BJ (cell line): ENCODE measurements at places on chromosomes 16 and 17.
A peak's percentile ranks its signal among the peaks of the same experiment; 100 is the strongest.

DNA sequence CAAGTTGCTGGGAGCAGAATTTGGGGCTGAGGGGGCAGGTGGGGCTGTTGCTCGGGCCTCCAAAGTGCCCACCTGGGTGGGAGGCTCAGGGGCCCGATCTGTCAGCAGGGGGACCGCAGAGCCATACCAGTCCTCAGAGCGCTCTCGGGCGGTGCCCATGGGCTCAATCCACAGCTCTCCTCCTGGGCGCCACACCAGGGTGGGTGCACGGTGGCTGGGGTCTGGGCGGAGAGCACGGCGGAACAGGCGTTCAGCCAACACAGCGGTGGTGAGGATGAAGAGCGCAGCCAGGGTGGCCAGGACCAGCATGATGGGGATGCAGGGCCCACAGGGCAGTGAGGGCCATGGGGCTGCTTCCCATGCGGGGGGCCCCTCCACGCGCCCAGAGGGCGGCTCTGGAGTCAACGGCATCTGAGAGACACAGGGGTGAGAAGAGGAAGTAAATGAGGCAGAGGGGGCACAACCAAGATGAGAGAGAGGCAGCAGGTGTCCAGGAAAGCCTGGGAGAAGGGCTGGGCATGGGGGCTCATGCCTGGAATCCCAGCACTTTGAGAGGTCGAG is 1.2 kb downstream of the C16orf54 start:
- no peak for DNase-seq

DNA sequence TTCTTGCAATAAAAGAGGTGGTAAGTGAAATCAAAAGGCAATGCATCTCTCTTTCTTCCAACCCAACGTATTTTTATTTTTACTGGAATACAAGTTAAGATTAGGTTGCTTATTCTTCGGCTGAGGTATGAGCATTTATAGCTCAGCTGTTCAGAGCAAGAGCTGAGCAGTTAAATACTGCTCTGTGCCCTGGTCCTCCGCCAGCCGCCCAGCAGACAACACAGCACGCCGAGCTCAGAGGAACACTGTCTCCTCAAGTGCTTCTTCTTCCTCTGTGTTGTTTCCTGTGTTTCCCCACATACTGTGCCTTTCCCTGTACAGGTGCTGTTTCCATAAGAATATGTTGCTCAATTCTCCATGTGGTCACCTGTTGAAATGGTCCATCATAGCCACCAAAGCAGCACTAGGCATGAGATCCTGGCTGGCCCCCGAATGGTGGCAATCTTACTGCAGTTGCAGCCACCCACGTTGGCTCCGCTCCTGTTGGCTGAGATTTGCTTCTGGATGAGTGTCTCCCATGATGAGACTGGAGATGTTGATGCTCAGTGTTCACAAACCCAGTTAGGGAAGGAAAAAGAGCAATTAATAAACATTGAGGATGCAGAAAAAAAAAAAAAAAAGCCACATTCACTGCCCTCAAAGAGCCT is 515.3 kb downstream of the GRIN2A start:
- no peak for DNase-seq

DNA sequence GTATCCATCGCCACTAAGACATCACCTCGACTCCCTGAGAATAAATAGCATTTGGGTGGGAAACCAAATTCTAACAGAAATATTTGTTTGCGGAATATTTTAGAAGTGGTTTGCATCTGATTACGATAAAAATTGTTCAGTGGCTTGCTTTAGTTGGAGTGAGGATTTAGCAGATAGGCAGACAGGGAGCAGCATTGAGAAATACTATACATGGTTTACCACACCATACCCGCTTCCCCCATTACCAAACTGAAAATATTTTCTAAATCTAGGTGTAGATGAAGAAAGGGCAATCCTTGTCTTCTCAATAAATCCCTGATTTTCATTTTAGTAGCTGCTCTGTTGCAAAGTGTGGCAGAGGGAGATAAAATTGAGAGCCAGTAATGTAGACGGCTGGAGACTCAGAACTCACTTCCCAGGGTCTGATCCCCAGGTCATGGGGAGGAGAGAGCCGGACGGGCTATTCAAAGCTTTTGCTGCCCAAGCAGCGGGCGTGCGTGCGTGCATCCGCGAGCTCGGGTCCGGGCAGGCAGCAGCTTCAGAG is 808 bp upstream of the BAHCC1 start:
- no peak for DNase-seq

GRCh38 chr16:14437426-14437825 is 192.6 kb downstream of the PARN start:
- DNase-seq: no peak

DNA sequence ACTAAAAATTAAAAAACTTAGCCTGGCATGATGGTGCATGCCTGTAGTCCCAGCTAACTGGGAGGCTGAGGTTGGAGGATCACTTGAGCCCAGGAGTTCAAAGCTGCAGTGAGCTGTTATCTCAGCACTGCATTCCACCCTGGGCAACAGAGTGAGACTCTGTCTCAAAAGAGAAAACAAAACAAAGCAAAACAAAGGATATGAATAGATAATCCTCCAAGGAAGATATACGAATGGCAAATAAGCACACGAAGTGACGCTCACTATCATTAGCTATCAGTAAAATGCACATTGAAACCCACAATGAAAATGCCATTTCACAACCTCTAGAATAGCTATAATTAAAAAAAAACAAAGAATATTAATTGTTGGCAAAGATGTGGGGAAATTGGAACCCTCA is 386.2 kb upstream of the CCL2 start:
- no peak for DNase-seq

- no peak for DNase-seq
These were observed 7.0 kb downstream of the KSR1 start for GRCh38 chr17:27463235-27463677.

DNA sequence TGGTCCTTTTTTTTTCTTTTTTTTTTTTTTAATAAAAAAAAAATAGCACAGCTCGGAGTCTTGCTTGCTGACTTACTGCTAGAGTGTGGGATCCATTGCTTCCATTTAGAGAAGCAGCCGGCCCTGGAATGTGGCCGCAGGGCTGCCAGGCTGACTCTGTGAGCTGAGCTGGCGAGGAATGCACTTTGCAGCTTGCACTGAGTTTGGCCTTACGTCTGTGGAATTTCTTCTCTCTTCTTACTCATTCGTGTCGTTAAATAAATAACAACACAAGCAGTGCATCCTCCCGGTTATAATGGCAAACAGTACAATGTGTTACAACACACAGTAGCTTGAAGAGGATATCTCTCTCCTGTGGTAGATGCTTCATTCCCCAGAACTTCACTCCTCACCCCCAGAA is 69.2 kb downstream of the PRKCB start:
- peak; percentile 96 for DNase-seq

DNA sequence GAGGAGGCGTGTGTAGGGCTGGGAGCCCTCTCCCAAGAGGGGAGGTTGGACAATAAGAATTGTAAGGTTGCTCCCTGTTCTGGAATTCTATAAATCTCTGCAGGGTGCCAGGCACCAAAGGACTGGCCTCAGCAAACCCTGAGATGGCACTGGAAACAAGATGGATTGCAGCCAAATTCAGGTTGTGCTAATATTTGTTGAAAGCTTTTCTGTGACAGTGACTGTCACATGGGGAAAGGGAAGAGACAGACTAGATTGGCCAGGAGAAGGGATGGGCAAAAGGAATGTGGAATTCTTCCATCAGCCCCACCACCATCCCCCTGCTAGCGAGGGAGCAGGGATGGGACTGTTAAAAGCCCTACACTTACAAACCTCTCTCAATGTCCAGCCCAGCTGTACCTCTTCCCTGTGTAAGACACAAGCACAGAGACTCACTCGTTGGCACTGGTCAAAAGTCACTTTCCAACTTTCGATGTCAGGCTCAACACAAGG is 62.4 kb downstream of the SOX9 start:
- no peak for DNase-seq

DNA sequence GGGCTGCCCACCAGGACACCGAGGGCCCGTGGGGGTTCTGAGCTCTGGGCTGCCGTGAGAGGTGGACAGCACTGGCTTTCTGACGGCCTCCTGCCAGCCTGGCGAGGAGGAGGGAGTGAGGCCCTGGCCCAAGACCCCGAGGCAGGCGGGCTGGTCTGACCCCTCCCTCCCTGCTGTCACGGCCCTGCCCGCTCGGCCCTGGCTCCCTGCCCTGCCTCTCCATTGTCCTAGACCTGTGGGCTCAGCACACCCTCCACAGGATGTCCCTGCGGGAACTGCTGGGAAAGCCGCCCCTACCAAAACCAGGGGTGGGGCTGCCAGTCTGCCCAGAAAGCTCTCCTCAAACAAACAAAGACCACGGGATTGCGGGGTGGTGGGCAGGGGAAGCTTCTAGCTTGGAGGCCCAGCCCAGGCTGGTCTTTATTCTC is 20.7 kb downstream of the SPNS2 start:
- no peak for DNase-seq

DNA sequence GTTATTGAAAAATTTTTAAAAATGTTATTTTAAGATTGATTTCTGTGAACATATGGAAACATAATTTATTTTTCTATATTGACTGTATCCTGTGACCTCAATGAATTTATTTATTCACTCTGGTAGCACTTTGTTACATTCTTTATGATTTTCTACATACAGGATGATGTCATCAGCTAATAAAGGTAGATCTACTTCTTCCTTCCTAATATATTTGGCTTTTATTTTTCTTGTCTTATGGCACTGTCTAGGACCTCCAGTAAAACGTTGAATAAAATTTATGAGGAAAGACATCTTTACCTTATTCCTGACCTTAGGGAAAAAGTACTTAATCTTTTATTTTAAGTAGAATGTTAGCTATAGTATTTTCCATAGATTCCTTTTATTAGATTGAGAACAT is 78.8 kb upstream of the MAF start:
- no peak for DNase-seq

GRCh38 chr16:57966204-57966771 is 4.6 kb downstream of the CNGB1 start:
- DNase-seq: no peak

- no peak for DNase-seq
These were observed 13.1 kb upstream of the SPECC1 start for GRCh38 chr17:19996086-19996485.

DNA sequence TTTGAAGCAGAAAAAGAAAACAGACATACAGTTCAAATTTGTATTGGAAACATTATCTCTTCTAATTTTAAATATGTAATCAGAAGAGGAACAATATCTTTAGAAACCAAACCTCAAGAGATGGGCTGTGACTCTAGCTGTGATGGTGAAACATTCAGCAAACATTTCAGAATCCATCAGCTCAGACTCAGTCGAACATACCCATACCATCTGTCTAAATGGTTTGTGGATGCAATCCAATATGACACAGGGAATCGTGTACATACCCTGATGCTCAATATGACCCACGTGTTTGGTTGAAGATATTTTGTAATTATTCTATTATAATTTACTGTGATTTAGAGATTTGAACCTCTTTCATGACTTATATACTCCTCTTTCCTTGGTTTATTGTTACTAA is 665.2 kb upstream of the CDH8 start:
- DNase-seq: no peak

DNA sequence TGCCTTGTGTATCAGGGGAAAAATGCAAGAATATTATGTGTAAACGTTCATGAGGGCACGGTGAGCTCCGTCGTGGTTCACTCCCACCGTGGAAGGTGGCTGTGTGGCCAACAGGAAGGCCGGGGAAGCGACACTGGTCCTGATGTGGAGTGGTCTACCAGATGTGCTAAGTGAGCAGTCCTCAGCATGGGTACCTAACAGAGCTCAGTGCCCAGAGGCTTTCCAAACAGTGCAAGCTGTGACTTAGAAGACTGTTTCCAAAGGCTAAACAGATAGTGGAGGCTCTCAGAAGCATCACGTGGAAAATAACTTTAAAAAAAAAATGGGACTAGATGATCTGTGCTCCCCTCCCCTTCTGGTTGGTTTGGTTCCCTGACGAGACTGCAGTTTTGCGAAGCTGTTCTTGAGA is 199.3 kb upstream of the CHMP6 start:
- DNase-seq: no peak

GRCh38 chr17:8063761-8064534 is 23.6 kb downstream of the ALOX12B start:
- DNase-seq: no peak

DNA sequence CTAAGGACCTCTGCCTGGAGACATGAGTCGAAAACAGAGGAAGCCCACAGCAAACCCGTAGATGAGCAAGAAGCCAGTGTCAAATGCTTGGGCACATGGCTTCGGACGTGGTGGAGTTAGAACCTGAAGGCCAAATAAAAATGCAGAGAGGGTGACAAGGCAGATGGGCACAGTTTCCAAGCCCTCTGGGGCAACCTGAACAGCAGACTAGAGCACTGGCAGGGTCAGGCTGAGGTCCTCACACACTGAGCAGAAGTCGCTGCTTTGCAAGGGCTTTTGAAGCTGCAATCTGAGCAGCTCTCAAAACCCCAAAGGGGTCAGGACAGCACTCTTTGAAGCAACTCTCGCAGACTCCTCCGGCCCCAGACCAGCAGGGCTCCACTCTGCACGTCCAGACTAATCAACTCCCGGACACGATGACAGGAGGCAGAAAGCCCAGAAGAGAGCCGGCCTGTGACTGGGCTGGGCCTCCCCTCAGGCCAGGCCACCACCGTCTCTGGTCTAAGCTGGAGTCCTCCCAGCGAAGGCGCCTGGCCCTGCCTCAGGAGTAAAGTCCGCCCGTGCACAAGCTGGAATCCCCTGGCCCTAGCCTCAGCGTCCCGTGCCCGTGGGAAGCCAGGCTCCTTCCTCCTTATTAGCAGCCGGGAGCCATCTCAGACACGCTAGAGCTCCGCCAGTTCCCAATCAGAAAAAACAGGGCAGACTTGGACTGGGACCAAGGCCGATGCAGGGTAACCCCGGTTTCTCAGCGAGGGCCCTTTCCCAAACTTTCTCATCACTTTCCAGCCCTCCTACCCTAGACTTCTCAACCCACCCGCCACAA is 924 bp downstream of the SMARCD2 start:
- DNase-seq: no peak

DNA sequence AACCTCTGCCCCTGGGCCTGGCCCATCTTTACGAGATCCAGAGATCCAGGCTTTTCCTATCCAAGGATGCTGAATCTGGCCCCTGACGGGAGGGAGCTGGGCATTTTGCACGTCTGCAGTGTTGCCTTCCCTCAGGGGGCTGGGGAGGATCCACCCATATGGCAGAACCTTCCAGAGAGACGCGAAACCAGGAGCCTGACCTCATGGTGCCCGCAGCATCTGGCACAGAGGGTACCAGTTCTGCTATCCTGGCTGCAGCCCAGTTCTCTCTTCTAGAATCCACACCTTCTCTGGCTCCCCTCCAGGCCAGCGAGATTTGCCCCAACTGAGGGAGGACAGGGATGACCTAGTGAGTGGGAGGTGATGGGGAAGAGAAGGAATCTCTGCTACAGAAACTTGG is 20.5 kb upstream of the ZNF652 start:
- no peak for DNase-seq

DNA sequence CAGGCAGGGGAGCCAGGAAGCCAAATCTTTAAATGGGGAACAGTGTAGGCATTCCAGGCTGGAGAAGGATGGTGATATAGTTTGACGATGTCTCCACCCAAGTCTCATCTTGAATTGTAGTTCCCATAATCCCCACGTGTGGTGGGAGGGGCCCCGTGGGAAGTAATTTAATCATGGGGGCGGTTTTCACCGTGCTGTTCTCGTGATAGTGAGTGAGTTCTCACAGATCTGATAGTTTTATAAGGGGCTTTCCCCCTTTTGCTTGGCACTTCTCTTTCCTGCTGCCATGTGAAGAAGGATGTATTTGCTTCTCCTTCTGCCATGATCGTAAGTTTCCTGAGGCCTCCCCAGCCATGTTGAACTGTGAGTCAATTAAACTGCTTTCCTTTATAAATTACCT is 28.8 kb downstream of the GINS3 start:
- DNase-seq: no peak
